ENCODE measurements at places on chromosomes 3 and 15.

GRCh38 chr15:70418943-70419342 is 321.2 kb upstream of the TLE3 start:
- DNase-seq: no peak

DNA sequence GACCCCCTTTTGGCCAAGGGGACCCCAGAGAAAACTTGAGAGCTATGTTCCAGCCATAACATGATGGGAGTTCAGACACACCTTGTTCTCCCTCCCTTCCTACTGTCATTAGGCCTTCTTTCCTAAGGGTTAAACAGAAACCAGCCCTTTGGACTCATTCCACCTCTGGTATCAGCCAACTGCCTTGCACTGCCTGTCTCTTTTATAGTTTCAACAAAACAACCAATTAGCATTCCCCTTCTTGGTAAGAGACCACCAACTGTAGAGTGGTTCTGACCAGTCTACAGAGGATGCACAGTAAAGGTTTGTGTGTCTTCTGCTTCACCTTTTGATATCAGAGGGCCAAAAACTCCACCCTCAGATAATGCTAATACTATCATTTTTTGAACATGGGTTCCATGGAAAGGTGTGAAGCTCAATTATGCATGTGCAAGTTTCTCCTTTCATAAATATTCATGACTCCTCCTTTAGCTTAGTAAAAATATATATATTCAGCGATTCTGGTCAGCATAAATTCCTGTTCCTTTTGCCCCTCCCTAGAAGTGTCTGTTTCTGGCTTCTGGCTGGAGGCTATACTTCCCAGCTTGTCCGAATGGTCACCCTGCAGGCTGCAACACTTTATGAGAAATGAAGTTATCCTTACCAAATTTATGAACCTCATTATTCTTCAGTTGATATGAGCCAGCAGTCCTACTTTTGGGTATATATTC is 55.9 kb downstream of the SERP1 start:
- DNase-seq: no peak

DNA sequence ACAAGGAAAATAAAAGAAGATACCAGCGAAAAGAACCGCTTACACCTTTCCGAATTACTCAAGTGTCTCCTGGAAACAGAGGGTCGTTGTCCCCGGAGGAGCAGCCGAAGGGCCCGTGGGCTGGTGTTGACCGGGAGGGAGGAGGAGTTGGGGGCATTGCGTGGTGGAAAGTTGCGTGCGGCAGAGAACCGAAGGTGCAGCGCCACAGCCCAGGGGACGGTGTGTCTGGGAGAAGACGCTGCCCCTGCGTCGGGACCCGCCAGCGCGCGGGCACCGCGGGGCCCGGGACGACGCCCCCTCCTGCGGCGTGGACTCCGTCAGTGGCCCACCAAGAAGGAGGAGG is 325 bp downstream of the ALCAM start:
- DNase-seq: no peak

DNA sequence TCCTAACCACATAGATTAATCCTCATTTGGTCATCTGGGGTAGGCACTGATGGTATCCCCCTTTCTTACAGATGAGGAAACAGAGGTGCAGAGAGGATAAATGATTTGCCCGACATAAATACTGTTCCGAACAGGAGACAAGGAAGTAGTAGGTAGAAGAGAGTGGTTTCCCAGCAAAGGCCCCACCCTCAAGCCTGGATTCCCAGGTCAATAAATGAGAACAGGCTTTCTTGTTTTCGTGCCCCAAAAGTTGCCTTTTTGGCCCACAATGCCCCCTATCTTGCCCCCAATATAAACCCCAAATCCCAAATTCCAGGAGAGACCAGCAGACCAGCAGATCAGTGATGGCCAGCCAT is 125.5 kb upstream of the PRR20G start:
- DNase-seq: no peak

- no peak for DNase-seq
These were observed 194.3 kb downstream of the NSUN3 start for GRCh38 chr3:94256888-94257813.

DNA sequence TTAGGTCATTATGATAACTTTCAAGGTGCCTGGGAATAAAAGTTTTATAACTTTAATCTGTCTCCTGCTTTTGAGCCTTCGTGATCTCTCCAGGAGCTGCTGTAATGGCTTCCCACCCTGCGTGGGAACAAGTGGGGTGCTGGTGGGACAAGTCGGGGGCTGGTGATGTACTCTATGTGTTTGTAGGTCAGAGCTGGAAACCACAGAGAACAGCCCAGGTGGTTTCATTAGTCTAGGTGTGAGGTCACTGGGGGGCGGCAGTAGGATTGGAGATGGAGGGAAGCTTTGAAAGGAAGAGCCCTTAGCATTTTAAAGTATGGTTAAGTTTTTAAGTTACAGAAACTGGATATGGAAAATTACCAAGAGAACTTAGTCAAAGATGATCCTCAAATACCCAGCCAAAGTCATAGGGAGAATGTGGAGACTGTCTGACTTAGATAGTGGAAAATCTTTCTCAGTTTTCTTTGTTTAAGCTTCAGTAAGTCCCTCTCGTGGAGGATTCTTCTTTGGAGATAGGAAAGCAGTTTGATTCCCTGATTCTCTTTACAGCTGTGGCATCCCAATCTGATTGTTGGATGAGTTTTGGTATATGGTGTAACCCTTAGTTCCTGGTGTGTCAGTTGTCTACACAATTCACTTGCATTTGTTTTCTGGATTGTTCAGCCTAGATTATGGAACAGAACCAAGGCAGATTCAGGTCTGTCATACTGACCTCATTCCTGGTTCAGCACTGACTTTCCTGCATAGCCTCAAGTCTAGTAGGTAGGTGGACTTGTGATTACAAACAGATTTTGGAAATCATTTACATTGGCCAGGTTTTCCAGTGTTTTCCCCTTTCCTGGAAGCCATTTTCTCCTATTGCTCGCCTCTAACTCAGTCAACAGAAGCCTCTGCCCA is 115.6 kb downstream of the FNDC3B start:
- no peak for DNase-seq

DNA sequence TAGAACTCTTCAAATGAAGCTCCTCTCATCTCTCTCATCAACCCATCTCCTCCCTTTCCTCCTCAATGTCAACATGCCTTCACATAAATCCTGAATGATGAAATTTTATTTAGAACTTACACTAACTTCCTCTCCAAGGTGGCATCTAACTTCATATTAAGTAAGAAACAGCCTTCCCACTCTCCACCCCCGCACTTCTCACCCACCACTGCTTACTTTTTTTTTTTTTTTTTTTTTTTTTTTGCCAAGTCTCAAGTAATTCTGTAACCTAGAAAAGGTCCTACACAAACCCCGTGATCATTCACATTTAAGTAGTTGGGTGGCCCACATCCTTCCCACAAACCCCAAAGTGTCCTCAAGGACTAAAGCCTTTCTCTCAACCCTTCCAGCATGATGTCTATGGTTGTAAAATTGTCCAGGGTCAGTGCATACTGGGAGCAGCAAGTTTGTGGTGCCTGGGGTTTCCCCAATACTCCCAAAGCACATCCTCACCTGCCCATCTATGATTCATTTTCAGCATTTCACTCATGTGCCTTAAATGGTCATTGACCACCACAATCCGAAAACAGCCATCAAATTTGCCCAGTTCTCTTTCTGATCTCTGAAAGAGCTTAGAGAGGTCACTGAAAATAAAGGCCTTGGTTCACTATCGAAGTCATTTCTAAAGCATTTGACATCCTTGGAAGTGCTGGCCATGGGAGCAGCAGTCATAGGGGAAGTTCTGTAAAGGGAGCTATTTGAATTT is 47.2 kb downstream of the CD86 start:
- no peak for DNase-seq

All from foreskin fibroblast (primary cell).